ENCODE measurements at places on chromosomes 12 and 14.

GRCh38 chr14:96274543-96274942 lies 18.5 kb downstream of the BDKRB1 start:
- no peak overlapping the region for H3K4me3 ChIP-seq
- no peaks in the 10 kb centered on the region for H3K4me1 ChIP-seq
- peak; percentile 34 for DNase-seq
- H3K27ac ChIP-seq, result no peak overlapping the region

GRCh38 chr14:92553438-92553837 lies 39.9 kb downstream of the RIN3 start:
- H3K27me3 ChIP-seq, result no peaks in the 10 kb centered on the region
- H3K4me3 ChIP-seq, result no peak overlapping the region
- no peaks in the 10 kb centered on the region for H3K36me3 ChIP-seq
- H3K27ac ChIP-seq, result no peak overlapping the region
- no peak for DNase-seq

GRCh38 chr14:64581363-64581762 lies 31.6 kb downstream of the PPP1R36 start:
- peak overlapping the region; percentile 41 for H3K27ac ChIP-seq
- H3K4me3 ChIP-seq, result no peak overlapping the region
- peaks cover 4% of the 10 kb centered on the region for H3K4me1 ChIP-seq

DNA sequence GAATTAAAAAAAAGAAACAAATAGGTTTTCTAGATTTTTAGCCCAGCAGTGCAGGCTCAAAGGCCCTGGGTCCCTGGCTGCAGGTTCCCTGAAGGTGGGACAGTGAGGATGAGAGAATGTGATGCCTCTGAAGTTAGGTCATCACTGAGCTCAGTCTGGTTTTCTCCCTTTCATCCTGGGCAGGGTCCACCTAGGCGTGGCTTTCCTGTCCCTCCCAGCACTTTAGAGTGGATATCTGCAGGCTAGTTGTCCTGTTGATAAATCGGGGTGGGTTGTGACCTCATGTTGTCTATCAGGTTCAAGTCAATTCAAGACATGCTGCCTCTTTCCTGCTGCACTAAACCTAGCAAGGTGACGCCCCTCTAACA lies 60.9 kb downstream of the MAP1LC3B2 start:
- no peak overlapping the region for H3K4me3 ChIP-seq
- DNase-seq, result no peak
- H3K27me3 ChIP-seq, result no peaks in the 10 kb centered on the region
- no peaks in the 10 kb centered on the region for H3K4me1 ChIP-seq
- no peak overlapping the region for H3K27ac ChIP-seq

- H3K27ac ChIP-seq, result peak overlapping the region; percentile 67
- H3K4me3 ChIP-seq, result peak overlapping the region; percentile 75
- no peaks in the 10 kb centered on the region for H3K27me3 ChIP-seq
- peaks cover 3% of the 10 kb centered on the region for H3K36me3 ChIP-seq
- H3K4me1 ChIP-seq, result peaks cover 5% of the 10 kb centered on the region
Measured at GRCh38 chr12:123973552-123974341, 732 bp downstream of the ZNF664 start.
